Cardiac muscle cell (in vitro differentiated cells and primary cell): ENCODE measurements at places on chromosomes 6 and 20. TPM values are rescaled to one million over a fixed set of nuclear protein-coding genes. Genes with fewer than 3 reads are reported as not detected.

The PRR18 gene
- 0.12 and 0.92 TPM in 2 replicates for total RNA-seq

The C20orf96 gene
- total RNA-seq, result 6.2 and 9.3 TPM in 2 replicates

The ANKRD66 gene
- not detected in 2 replicates for total RNA-seq

The MYMX gene
- 0.21 TPM in 1 of 2 replicates, not detected in the other for total RNA-seq

The SLC24A3 gene
- total RNA-seq, result 1.7 and 1.8 TPM in 2 replicates

The TMEM151B gene
- 0.21 and 0.39 TPM in 2 replicates for total RNA-seq

The INSM1 gene
- not detected in 2 replicates for total RNA-seq

The LRRN4 gene
- 180 and 227 TPM in 2 replicates for total RNA-seq

The OXT gene
- total RNA-seq, result not detected in 2 replicates

The LY6G5C gene
- 0.54 and 1.2 TPM in 2 replicates for total RNA-seq

The PRL gene
- total RNA-seq, result not detected in 2 replicates

The CD93 gene
- total RNA-seq, result 0.11 and 0.63 TPM in 2 replicates

The GINS1 gene
- 9.6 and 13.4 TPM in 2 replicates for total RNA-seq

The BRD2 gene
- total RNA-seq, result 167 and 232 TPM in 2 replicates

The FAM83B gene
- 0.06 and 0.25 TPM in 2 replicates for total RNA-seq

The RTN4IP1 gene
- 6.8 and 7.4 TPM in 2 replicates for total RNA-seq

The BHLHE23 gene
- not detected in 2 replicates for total RNA-seq

The PNPLA1 gene
- total RNA-seq, result not detected in 2 replicates

The ZBP1 gene
- not detected in 2 replicates for total RNA-seq

The CARMIL1 gene
- 47.0 and 63.6 TPM in 2 replicates for total RNA-seq
